Neural progenitor cell (in vitro differentiated cells): ENCODE measurements at places on chromosomes 4 and X. TPM values are rescaled to one million over a fixed set of nuclear protein-coding genes. Genes with fewer than 3 reads are reported as not detected.

DNA sequence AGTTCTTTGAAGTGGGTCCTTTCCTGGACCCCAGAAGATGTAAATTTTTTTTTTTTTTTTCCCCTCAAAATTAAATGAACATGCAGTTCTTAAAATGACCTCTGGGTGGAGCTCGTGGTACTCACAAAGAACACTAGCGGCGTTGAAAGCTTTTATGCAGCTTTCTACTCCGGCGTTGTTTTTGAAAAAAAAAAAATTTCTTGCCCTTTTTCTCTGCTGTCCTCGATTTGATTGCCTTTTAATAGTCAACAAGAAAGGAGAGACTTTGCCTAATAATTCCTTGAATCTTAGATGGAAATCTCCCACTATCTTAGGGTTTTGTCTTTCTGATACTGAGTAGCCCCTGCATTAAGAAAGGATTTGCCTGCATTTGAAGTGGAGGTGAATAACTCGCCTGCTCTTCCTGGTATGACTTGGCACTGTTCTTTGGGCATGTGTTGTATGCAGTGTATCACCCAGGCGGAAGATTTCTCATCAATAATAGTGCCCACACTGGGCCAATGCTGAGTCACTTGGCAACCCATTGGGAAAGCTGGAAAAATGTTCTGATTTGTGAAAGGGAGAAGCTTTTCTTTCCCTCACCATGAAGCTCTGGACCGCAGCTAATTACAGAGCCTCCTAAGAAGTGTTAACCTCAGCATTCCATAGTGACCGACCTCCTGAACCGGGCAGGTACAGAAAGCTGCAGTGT lies 104.0 kb downstream of the PHEX start:
- DNase-seq, result peak; percentile 67

GRCh38 chr4:498328-498904 lies 540 bp downstream of the ZNF721 start:
- no peak for DNase-seq

DNA sequence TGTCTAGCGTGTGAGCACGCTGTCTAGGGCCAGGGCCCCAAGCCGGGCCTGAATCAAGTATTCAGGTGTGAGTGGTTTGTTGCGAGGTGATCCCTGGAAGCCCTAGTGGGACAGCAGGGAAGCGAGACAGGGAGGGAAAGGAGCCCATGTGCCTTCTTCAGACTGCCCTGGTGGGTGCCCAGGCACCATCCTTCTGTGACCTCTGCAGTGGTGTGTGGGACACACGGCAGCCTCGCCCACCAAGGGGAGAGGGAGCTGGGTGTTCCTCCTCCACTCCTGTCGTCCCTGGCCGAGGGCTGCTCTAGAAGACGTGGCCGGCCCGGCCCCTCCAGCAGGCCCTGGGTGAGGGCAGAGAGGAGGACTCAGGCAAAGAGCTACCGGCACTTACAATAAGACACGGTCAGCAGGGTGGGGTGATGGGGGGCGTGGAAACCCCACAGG lies 47.4 kb downstream of the HTRA3 start:
- no peak for DNase-seq

DNA sequence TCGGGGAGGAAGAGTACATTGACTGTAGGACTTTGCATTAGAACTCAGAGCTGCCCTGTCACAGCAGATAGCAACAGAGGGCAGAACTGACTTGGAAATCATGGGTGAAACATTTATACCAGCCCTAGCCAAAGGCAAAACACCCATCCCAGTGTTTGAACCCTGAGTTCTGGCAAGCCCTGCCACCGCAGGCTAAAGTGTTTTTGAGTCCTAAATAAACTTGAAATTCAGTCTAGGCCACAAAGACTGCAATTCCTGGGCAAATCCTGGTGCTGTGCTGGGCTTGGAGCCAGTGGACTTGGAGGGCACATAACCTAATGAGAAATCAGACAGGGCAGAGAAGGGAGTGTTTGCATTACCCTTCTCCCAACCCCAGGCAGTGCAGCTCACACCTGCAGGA lies 1015.7 kb downstream of the FSTL5 start:
- DNase-seq, result no peak

GRCh38 chr4:149708513-149709130 lies 107.0 kb downstream of the IQCM start:
- no peak for DNase-seq

The NSG1 gene
- 17.9 and 41.6 TPM in 2 replicates for total RNA-seq

- no peak for DNase-seq
These were observed 43.3 kb upstream of the MAGEA8 start for GRCh38 chrX:149837639-149838038.

The PWWP3B gene
- 5.2 and 5.8 TPM in 2 replicates for total RNA-seq

DNA sequence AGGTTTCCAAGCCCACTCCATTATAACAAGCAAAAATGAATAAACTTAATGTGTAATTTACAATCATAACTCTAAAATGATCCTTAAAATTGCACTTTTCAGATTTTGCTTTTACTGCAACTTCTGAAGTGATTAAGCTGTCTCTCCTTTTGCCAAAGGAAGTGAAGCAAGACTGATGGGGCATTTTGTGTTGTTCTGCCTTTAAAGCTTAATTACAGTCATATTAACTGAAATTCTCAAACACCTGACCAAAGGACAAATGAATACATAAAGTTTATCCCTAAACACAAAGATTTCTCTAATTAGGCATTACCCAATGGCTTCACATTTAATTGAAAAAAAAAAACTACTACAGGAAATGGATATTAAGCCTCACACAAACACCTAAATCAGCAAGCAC lies 101.8 kb downstream of the ATP11C start:
- DNase-seq, result no peak

DNA sequence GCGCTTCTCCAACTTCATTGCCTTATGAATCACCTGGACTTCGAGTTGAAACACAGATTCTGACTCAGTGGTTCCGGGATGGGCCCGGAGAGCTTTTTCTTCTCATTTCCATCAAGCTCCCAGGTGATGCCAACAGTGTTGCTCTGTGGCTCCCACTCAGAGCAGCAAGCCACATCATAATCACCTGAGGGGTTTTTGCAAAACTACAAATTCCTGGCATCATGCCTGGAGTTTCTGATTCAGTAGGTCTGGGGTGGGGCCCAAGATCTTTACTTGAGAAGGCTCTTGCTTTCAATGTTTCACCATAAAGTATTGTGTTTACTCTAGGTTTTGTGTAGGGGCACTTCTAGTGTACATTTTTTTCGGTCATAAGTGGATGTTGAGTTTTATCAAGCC lies 7.0 kb downstream of the MTM1 start:
- DNase-seq, result no peak

DNA sequence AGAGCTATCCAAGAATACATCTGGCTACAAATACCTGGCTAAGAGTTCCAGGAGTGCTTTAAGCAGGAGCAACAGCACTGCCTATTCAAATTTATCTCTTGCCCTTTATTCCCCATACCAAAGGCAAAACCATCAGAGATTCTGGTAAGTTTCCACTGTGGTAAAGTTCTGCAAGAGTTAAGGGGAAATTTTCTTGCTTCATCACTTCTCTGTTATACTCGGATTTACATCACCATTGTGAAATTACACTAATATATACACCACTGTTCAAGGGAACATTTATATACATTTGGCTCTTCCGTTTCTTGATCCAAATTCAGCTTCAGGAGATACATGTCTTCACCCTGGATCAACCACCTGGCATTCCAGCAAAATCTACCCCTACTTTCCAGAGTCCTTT lies 70.8 kb upstream of the PTPN13 start:
- DNase-seq, result no peak

The TMPRSS11F gene
- not detected in 2 replicates for total RNA-seq
